Lung (tissue), 17 donors: ENCODE measurements at places on chromosomes 7 and 10.

GRCh38 chr7:75638594-75639070, 100.1 kb downstream of the HIP1 start:
- H3K4me1 ChIP-seq: peaks cover 5% of the 10 kb centered on the region
- H3K27ac ChIP-seq: peak overlapping the region; percentile 51
- no peaks in the 10 kb centered on the region for H3K27me3 ChIP-seq
- peak; percentile 75 for DNase-seq
- H3K4me3 ChIP-seq: peak overlapping the region; percentile 60

- no peak overlapping the region for H3K4me3 ChIP-seq
- H3K27me3 ChIP-seq: no peaks in the 10 kb centered on the region
- no peak overlapping the region for H3K27ac ChIP-seq
- no peaks in the 10 kb centered on the region for H3K4me1 ChIP-seq
- no peaks in the 10 kb centered on the region for H3K36me3 ChIP-seq
Measured at GRCh38 chr10:77756319-77757232, 119.0 kb upstream of the KCNMA1 start.

DNA sequence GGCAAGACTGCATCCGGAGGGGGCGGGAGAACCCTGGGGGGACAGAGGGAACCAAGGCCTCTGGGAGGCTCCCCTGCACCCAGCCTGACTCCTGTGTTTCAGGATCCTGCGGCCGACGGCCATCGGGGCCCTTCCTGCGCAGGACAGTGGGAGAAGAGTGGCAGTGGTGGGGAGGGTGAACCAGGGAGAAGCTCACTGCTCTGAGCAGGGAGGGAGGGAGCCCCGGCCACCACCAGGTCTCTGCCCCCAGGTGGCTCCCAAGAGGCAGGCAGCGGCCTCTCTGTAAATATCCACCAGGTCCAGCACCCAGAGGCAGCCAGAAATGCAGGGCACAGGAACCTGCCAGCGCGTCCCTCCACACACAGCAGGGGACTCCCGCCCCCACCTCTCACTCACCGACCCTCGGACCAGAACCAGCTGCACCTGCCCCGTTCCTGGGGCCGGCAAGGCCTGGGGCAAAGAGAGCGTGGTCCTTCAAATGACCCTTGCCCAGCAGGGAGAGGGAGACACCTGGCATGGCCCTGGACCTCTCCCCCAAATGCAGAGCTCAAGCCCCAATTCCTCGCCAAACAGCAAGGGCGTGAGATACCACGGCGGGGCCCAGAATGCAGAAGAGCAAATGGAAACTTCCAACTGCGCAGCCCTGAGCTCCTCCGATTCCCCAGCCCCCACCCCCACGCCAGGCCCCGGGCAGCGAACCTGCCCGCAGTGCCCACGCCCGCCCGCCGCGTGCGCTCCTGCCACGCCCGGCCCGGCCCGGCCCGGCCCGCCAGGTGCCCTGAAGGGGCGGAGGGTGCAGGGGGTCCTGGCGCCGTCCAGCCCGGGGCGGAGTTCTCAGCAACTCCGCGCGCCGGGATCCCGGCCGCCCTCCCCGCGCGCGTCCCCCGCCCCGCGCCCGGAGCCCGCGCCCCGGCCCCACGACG, 805 bp downstream of the RASGEF1A start:
- no peak overlapping the region for H3K4me3 ChIP-seq
- no peaks in the 10 kb centered on the region for H3K4me1 ChIP-seq
- no peak overlapping the region for H3K27ac ChIP-seq
- H3K36me3 ChIP-seq: no peaks in the 10 kb centered on the region

DNA sequence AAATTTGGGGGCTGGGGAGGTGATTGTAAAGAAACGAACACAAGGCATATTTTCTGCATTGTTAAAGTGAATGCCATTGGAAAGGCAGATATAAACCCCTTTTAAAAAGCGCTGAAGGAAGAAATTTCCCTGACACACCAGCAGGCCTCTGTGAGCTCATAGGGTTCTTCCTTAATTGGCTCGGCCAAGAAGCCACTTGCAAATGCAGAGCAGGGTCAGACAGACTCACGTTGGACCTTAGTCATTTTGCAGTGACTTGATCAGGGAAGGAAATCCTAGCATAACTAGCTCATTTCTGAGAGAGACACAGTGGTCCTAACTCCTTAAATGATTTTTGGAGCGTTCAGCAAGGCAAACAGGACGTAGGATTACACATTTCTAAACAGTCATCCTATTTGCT, 1461.4 kb downstream of the GATA3 start:
- H3K4me1 ChIP-seq: no peaks in the 10 kb centered on the region
- no peak overlapping the region for H3K27ac ChIP-seq
- no peaks in the 10 kb centered on the region for H3K27me3 ChIP-seq
- DNase-seq: no peak
- no peak overlapping the region for H3K4me3 ChIP-seq

DNA sequence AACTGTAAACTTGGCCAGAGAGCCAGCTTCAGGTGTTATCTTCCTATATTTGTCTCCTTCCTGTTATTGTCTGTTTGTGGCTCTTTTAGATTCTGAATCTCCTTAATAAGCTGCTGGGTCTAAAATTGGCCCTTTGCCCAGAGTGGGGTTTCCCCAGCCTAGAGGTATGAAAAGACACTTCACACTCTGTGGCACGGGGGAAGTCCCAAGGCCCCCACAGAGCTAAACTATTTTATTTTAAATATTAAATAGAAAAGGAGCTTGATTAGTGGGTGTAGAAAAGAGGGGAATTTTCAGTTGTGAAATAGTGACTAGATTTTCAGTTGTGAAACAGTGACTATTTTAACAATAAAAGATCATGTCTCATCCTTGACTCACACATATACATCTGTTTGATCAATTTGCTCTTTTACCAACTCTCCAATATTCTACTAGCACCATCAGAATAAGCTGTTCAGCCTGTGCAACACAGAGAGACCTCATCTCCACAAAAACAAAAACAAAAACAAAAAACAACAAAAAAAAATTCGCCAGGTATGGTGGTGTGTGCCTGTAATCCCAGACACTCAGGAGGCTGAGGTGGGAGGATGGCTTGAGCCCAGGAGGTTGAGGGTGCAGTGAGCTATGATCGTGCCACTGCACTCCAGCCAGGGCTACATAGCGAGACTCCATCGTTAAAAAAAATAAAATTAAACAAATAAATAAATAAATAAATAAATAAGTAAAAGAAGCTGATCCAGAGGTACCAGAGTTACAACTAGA, 24.9 kb upstream of the ADO start:
- no peaks in the 10 kb centered on the region for H3K4me1 ChIP-seq
- no peak overlapping the region for H3K27ac ChIP-seq
- H3K36me3 ChIP-seq: no peaks in the 10 kb centered on the region
- no peak for DNase-seq
- H3K4me3 ChIP-seq: no peak overlapping the region
- H3K27me3 ChIP-seq: no peaks in the 10 kb centered on the region

GRCh38 chr10:80664071-80664680, 126.5 kb downstream of the SH2D4B start:
- DNase-seq: peak; percentile 80
- no peaks in the 10 kb centered on the region for H3K27me3 ChIP-seq
- H3K36me3 ChIP-seq: no peaks in the 10 kb centered on the region
- H3K4me1 ChIP-seq: no peaks in the 10 kb centered on the region

- H3K4me3 ChIP-seq: peak overlapping the region; percentile 12
- peaks cover 7% of the 10 kb centered on the region for H3K4me1 ChIP-seq
- H3K27ac ChIP-seq: peak overlapping the region; percentile 89
- no peaks in the 10 kb centered on the region for H3K27me3 ChIP-seq
Measured at GRCh38 chr10:110566472-110567200, 859 bp upstream of the SMC3 start.

GRCh38 chr10:7738536-7739407, 35.7 kb downstream of the ITIH2 start:
- no peak overlapping the region for H3K4me3 ChIP-seq
- H3K27ac ChIP-seq: no peak overlapping the region
- no peak for DNase-seq
- H3K4me1 ChIP-seq: no peaks in the 10 kb centered on the region
- no peaks in the 10 kb centered on the region for H3K36me3 ChIP-seq

DNA sequence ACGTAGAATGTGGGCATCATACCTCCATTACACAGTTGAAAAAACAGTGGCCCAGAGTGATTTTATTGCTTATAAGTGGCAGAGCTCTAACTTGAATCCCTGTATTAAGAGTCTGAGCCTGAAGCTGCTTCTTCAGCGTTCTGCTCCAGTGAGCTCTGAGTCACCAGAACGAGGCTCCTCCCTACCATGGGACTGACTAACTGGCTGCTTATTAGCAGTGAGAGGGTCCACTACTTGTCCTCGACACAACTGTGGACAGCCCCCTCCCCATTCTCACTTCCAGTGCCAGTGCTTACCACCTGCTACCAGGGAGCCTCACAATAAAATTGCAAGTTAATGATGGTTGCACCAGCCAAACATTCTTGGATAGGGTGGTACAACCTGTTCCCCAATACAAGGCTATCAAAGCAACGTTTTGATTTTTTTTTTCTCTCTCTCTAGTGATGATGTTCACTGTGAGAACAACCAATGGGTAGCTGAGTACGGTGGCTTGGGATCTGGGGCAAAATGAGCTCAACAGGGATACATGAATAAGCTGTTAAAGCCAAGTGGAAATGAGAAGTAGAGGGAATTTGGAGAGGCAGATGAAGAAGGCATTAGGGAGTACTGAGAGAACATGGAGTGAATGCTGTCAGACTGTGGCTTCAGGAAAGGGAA, 2.7 kb upstream of the NRG3 start:
- peaks cover 33% of the 10 kb centered on the region for H3K27me3 ChIP-seq
- H3K36me3 ChIP-seq: no peaks in the 10 kb centered on the region
- no peak overlapping the region for H3K27ac ChIP-seq
- H3K4me1 ChIP-seq: no peaks in the 10 kb centered on the region
- DNase-seq: no peak
- no peak overlapping the region for H3K4me3 ChIP-seq

DNA sequence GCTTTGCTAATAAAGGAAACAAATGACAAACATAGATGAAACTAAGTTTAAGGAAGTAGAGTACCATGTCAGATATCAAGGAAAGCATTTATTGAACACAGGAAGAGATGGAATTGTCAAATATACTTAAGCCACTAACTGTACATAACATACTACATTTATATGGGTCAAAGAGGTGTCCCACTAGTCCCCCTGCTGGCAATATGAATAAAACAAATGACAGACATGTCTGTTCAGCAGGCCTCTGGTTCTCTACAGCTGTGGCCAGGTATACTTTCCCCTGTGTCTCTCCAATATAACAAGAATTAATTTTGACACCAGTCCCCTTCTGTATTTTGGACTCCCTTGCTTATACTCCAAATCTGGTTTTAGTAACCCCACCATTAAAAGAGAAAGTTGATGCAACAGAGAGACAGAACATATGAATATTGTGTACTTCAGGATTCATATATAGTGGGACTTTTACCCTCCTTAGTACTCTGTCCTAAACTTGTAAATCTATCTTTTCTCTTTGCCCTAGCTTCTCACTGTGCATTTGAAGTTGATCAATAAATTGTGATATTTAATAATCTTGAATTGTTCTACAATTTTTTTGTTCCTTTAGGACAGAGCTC, 42.9 kb downstream of the CD36 start:
- H3K4me1 ChIP-seq: no peaks in the 10 kb centered on the region
- no peak overlapping the region for H3K27ac ChIP-seq
- H3K36me3 ChIP-seq: no peaks in the 10 kb centered on the region

GRCh38 chr10:15146366-15146765, 22.1 kb downstream of the NMT2 start:
- no peaks in the 10 kb centered on the region for H3K36me3 ChIP-seq
- H3K27ac ChIP-seq: no peak overlapping the region
- H3K4me1 ChIP-seq: no peaks in the 10 kb centered on the region
- no peak for DNase-seq
- H3K4me3 ChIP-seq: no peak overlapping the region

DNA sequence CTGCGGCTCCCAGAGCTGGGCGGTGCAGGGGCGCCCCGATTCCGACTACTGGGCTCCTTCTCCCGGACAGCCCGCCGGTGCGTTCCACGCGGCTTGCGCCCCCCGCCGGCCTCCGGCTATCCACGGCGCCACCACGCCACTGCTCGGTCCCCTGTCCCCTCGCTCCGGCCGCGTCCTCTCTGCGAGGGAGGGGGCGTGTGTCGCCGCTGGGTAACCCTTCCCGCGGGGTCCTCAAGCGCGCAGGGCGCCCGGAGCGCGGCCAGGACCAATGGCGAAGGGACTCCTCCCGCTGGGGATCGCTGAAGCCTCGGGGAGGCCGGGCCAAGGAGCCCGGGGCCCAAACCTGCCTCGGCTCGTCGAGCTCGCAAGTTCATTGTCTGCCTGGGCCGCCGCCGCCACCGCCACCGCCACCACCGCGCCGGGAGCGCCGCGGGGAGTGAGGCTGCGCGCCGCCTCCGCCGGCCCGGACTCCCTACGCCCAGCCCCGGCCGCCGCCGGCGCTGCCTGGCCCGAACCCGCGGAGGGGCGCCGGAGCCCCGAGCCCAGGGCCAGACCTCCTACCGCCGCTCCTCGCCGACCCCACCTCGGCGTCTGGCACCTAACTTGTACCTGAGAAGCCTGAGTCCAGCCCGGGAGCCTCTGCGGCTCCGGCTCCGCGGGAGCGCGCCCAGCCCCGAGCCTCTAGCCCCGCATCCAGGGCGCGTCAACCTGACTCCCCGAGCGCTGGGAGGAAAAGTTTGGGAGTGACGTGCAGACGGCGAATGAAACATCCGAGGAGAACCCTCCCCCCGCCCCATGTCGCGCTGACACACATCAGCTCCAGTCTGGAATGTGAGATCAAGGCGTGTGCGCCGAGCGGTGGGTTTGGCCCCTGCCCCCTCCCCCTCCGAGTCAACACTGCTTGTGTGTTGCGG, at the start of gene CHST15:
Gene CHST15 (minus strand): TSS at position 739 of the 914 bp plus-strand sequence. CDS start 47,386 bp downstream, outside the sequence.
- H3K27ac ChIP-seq: peak within 1 kb of the TSS; percentile 84
- H3K36me3 ChIP-seq: no peaks in the 10 kb centered on the region
- peaks cover 23% of the 10 kb centered on the region for H3K4me1 ChIP-seq

- H3K27ac ChIP-seq: no peak overlapping the region
- no peaks in the 10 kb centered on the region for H3K4me1 ChIP-seq
Measured at GRCh38 chr10:97062046-97062445, 123.7 kb downstream of the SLIT1 start.

DNA sequence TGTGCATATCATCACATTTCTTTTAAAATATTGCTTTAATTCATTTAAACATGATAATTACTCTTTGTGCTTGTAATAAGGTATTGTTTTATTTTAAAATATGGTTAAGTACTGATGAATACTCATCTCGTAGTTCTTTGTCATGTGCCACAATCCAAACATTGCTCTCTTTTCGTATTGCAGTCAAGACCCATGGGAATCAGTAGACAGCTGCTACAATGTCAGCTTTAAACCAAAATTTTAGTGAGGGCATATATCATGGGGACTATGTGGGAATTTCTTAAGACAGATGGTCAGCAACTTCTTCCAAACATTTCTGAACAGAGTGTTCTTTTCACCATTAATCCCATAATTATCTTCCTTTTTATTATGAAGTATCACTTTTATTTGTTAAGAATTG, 77.2 kb upstream of the FZD1 start:
- no peak overlapping the region for H3K27ac ChIP-seq
- no peaks in the 10 kb centered on the region for H3K27me3 ChIP-seq
- no peak for DNase-seq
- peaks cover 6% of the 10 kb centered on the region for H3K4me1 ChIP-seq
- no peaks in the 10 kb centered on the region for H3K36me3 ChIP-seq
- H3K4me3 ChIP-seq: no peak overlapping the region

GRCh38 chr7:88071994-88072714, 138.1 kb downstream of the ADAM22 start:
- DNase-seq: peak; percentile 59
- no peaks in the 10 kb centered on the region for H3K4me1 ChIP-seq
- H3K4me3 ChIP-seq: no peak overlapping the region
- no peaks in the 10 kb centered on the region for H3K36me3 ChIP-seq
- H3K27me3 ChIP-seq: no peaks in the 10 kb centered on the region
